ENCODE measurements at places on chromosomes 16 and 17.
A peak's percentile ranks its signal among the peaks of the same experiment; 100 is the strongest.

DNA sequence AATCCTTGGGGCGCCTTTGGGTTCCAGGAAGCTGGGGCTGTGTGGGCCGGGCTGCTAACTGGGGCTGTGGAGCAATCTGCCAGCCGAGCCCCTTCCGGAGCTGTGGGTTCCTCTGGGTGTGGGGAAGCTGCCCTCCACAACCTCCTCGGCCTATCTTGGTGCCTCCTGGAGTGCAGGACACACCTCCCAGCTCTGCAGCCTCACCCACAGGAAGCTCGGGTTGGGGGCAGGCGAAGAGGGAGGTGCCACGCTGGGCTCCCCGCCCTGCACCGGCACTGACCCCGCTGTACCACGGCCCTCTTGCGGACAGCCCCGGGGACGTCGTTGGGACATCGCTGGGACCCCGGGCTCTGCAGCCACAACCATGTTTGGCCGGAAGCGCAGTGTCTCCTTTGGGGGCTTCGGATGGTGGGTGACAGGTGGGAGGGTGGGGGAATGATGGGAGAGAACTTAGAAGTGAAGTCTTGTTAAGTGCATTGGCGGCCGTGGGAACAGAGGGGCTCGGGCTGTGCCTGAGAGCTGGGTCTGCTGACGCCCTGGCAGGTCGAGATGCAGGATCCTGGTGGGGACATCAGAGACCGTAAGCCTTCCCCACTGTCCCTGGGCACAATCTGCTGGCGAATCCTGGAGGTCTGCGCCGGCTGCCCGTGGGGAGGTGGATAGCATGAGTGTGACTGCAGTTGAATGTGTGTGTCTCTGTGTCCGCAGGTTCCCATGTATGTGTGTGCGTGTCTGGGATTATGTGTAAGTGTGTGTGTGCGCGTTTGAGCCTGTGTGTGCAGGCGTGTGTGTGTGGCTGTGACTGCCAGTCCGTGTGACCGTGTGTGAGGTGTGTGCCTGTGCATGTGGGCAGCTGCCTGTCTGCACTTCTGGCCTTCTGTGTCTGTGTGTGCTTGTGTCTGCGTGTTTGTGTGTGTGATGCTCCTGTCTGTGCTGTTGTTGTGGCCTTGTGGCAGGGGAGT lies at the start of gene RAP1GAP2:
Gene RAP1GAP2, plus strand, starts transcription at position 275 of the 962 bp plus-strand sequence. Its CDS starts 90 bp downstream, at position 365.
- no peak for DNase-seq

DNA sequence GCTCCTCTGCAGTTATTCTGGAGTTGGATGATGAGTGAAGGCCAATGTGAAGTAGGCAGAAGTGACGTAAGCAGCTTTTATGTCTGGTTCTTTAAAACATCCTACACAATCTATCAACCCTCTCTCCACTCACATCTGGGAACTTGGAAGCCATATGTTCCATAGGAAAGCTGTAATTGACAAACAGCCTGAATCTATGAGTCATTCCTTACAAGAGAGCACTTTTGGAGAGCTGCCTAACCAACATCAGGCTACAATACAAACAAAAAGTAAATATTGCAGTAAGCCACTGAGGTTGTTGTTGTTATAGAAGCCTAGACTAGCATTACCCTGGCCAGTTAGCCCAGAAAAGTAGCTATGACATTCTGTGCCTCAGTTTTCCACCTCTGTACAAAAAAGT lies 5.9 kb downstream of the CCL7 start:
- peak; percentile 73 for DNase-seq

GRCh38 chr17:74218436-74218835 lies 5.1 kb downstream of the TTYH2 start:
- DNase-seq: no peak

DNA sequence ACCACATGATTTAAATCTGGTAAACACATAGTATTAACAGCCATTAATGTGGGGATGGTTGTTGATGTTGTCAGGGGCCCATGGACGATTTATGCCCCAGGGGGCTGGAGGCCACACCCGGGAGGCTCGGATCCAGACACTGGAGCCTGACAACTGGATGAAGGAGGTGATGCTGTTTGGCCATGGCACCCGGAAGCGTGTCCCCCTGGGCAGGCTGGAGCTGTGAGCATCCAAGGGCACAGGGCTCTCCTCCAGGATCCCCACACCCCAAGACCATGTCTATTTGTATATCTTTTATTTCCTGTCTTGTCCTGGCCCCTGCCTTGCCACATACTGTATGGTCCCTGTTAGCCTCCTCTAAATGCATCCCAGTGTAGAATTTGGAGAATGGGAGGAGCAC lies 4.6 kb downstream of the RSAD1 start:
- DNase-seq: no peak

GRCh38 chr16:86343796-86344585 lies 166.3 kb upstream of the FOXF1 start:
- no peak for DNase-seq

DNA sequence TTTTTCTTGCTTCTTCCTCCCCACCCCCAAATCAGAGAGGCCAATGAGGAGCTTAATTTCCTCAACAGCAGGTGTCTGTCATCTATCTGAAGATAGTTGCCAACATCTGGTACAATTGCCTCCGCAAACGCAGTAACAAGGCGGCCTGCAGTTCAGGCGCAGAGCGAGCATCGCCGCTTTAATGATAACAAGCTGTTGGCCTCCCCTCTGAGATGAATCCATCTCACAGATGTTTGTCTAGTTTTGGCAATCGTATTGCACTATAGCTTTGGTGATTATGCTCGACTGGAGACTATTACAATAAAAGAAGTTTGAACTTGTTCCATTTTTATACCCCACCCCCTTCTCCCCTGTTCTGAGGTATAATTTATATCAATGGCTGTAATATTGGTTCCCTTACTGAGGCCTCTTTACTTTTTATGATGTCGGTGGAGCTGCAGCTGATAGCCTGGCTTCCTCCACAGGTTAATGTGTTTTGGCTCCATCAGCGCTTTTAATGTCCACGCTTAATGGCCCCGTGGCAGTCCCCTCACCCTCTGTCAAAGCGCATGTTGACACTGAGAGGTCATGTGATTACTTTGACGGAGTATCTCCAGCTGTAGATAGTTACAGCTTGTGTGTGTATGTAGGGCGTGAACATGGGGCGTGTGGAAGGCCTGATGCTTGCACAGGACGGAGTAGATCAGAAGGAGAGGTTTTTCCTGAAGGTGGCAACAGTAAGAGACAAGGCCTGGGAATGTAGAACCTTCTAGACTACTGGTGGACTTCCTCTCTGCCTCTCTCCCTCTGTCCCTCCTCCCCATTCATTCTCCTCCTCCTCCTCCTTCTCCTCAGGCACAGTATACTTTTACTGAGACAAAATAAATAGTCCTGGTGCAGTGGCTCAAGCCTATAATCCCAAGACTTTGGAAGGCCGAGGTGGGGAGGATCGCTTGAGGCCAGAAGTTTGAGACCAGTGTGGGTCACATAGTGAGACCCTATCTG lies 164.7 kb downstream of the MSI2 start:
- no peak for DNase-seq

DNA sequence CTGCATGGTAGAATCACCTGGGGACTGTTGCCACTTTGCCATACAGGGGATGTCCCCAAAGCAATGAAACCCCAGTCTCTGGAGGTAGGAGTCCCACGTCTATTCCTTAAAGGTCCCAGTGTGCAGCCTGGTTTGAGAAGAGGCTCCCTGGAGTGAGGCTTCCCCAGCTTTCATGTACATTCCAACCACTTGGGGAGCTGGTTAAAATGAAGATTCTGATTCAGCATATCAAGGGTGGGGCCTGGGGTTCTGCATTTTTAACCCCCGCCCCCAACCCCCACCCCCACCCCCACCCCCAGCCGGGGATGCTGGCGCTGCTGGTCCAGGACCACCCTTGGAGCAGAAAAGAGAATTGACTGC lies 241.2 kb downstream of the FOXL1 start:
- DNase-seq: no peak

DNA sequence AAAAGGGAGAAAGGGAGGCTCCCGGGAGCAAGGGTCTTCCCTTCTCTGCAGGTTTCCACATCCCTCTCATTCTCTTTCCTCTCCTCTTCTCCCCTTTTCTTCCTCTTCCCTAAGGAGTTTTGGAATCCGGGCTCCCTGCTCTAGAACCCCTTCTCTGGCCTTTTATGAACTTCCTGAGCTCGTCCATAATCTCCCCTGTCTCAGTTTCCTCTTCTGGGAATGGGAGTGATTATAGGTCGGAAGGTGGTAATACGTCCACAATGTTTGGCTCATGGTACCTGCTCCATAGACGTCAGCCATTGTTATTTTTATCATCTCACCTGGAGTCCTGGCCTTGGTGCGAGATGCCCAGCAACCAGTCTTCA lies 467 bp upstream of the EMP2 start:
- DNase-seq: no peak

DNA sequence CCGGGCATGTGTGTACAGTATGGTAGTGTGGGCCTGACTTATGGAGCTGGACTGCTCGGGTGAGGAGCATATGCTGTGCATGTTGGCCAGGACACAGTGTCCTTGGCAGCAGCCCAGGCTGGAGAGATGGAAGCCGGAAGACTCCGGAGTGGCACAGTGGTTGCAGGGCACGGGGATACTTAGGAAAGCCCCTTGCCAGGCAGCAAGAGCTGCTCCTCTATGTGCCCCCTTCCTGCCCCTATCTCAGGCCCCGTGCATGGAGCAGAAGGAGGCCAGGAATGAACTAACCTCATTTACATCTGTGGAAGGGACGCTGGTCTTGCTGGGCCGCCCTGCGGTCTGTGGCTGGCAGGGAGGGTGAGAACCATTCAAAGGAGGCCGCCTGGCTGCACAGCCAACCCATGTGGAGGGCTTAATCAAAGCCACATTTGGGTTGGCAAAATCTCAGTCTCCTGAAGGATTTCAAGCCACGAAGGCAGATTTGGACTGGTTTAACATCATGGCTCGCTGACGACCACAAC lies 32.2 kb upstream of the RCVRN start:
- peak; percentile 11 for DNase-seq

GRCh38 chr17:27526604-27527002 lies 70.4 kb downstream of the KSR1 start:
- no peak for DNase-seq

GRCh38 chr16:89949756-89950155 lies 1.2 kb downstream of the DEF8 start:
- no peak for DNase-seq

DNA sequence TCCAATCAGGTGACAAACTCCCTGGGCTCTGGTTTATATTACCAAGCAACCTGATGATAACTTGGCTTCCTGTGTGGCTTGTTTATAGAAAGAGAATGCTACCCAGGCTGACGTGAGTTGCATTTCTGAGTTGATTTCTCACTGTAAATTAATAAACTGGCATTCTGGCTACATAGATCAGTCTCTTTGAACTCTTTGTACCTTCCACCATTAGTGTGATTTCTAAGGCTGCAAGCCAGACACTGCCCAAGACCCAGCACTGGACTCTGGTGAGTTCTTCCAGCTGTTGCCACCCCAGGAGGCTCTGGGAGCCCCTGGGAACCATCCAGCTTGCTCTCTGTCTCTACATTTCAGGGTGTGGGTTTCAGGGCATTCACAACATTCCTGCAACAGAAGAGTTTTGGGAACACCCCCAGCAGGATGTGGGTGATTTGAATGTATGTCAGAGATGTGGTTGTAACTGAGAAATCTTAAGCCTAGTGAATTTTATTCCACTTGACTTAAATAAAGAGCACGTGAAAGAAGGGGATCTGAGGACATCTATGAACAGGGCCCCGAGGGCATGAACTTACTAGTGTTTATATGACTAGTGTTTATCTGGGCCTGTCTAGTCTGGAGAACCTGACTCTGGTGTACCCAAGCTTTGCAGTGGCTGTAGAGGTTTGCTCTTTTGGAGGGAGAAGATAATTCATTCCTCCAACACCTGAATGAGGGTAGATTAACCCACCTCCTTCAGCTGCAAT lies 30.3 kb upstream of the LRRC37A start:
- peak; percentile 71 for DNase-seq

- DNase-seq: no peak
Observed at GRCh38 chr17:48139944-48140343, 32.4 kb downstream of the SNX11 start.

DNA sequence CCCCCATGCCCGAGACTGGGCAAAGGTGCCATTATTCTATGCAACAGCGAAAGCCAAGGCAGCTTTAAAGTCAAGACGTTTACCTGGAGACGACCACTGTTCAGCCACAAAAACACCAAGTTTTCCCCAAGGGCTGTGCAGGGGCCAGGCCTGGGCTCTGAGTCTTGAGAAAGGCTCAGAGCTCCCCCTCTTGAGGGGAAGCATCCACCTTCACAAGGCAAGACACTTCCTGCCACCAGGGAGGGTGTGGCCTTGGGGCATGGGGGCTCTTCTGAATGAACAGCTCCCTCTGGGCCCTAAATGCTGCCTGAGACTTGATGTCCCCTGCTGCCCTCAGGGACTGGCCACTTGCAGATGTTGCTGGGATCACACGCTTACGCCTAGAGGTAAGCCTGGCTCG lies 26.5 kb downstream of the PDIA2 start:
- DNase-seq: no peak

- DNase-seq: no peak
Observed at GRCh38 chr16:25750488-25751216, 58.9 kb downstream of the HS3ST4 start.
